ELR (cell line): ENCODE measurements at places on chromosomes 11 and 22.

DNA sequence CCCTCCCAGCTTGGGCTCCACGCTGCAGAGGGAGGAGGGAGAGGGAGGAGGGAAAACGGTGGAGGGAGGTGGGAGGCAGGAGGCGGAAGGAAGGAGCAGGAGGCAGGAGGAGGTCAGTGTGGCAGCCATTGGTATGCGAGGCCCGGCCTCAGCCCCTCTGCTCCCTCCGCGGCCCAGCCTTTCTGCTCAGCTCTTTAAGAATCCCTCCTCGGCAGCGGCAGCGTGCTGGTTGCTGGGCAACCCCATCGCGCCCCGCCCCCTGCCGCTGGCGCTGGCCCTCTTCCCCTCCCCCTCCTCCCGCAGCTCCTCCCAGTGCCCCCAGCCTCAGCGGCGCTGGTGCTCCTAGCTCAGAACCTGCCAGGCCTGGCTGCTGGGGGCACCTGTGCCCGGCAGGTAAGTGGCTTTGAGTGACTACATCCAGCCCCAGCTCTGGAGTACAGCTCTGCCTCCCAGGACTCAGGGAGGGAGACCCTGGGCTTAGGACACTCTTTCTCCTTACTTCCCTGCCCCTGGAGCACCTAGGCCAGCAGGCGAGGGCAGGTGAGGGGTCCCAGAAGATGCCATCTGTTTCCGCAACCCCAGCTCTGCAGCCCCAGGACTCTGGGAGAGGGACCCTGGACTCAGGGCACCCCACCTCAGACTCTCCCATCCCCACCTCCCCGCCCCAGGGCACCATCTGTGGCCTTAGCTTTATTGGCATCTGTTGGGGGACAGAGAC lies 7.2 kb upstream of the FLRT1 start:
- DNase-seq, result no peak

DNA sequence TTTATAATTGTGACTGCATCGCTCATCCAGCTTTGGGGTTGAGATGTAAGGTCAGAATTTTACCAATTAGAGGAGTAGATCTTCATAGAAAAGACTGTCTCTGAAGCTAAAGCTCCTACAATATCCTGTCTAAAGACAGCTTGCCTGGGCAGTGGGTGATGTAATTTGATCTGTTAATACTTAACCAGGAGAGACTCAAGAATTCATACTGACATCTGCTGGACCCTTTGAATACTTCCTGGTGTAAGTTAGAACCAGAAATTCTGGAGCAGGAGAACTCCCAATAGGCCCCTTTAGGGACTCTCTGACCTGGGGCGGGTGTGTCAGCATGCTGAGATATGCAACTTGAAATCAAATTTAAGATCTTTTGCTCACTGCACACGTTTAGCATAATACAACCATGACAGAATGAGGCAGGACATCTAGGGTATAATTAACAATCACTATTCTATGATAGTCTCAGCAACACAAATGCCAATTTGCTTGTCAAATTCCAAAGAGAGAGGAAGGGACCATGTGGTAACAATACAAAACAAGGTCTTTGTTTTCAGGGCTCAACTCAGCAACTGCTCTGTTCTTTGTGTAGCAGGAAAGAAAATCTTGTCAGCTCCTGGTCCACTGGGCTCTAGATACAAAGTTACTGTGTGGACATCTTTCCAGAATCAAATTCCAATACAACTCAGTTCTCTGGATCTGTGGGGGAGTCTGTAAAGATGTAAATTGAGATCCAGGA lies 143.9 kb downstream of the INSC start:
- DNase-seq, result peak; percentile 51

- no peak for DNase-seq
These were observed 39.3 kb upstream of the ZC3H12C start for GRCh38 chr11:110053848-110054414.

DNA sequence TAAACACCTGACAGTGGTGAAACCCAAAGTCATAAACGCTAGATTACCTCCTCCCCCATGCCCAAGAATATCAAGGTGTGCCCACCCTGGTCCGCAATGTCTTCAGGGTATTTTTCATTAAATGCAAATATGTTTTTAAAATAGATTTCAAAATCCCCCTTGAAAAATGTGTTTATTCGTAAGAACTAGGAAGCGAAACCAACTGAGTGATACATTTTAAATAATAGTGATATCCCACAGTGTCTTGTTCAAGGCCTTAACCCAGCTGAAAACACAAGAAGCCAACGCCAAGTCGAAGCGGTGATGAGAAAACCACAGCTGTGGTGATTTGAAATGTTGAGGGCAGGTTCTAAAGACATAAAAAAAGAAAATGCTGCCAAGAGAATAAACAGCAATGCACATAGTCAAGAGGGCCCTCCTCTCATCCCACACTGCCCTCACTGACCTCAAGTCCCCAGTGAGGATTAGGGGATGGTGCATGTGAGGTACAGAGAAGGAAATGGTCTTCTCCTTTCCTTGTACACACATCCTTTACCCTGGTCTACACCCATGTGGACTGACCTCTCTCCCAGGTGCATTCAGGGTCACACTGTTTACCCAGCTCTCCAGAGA lies 25.5 kb downstream of the KCNJ1 start:
- DNase-seq, result no peak

GRCh38 chr11:42779555-42779954 lies 532.2 kb upstream of the API5 start:
- DNase-seq, result no peak

GRCh38 chr11:77450227-77450626 lies 23.7 kb downstream of the PAK1 start:
- DNase-seq, result no peak

GRCh38 chr11:116928102-116928777 lies 90.8 kb upstream of the APOA1 start:
- DNase-seq, result no peak

- DNase-seq, result peak; percentile 33
These were observed 8.8 kb downstream of the CASTOR1 start for GRCh38 chr22:30280505-30280904.

GRCh38 chr11:109821511-109821910 lies 271.7 kb upstream of the ZC3H12C start:
- DNase-seq, result no peak

DNA sequence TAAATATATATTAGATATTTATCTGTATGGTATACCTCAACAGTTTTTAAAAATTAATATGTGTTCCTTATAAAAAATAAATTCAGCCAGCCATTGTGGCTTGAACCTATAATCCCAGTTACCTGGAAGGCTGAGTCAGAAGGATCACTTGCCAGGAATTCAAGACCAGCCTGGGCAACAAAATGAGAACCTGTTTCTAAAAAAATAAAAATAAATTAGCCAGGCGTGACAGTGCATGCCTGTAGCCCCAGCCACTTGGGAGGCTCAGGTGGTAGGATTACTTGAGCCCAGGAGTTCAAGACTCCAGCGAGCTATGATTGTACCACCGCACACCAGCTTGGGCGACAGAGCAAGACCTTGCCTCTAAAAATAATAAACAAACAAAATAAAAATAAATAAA lies 54.9 kb downstream of the PHF21A start:
- DNase-seq, result no peak

- no peak for DNase-seq
These were observed 40.9 kb upstream of the PPP2R1B start for GRCh38 chr11:111807076-111807475.

DNA sequence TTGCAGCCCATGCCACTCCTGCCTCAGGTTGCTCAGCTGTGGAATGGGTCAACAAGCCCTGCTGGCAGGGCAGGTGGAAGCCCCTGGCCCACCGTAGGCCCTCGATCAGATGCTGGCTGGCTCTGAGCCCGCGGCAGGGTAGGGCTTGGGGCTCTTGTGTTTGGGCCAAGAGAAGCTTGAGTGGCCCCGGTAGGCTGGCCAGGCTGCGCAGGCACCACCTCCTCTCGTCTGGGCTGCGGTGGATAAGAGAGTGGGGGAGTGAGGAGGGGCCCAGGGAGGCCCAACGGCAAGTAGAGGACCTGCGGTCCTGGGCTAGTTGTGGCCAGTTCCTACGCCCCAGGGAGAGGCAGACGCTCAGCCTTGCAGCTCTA lies 115.2 kb downstream of the CEP164 start:
- no peak for DNase-seq

DNA sequence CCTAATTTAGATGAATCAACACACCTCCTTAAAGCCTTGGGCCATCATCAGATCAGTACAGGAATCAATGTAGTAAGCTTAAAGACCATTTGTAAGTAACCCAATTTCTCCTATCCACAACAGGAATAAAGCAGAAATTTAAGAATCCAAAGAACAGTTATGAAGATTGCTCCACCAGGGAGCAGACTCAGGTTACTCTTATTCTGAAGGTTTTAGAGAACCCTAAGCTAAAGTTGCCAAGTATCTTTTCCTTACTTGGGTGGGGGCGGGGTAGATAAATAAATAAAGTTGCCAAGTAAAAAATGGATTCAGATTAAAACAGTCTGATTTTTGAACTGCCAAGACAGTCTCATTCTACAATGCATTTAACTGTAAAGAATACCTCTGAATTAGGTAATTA lies 18.1 kb downstream of the CKAP5 start:
- DNase-seq, result peak; percentile 11

- DNase-seq, result peak; percentile 24
These were observed 696 bp upstream of the MICAL2 start for GRCh38 chr11:12109591-12110196.

DNA sequence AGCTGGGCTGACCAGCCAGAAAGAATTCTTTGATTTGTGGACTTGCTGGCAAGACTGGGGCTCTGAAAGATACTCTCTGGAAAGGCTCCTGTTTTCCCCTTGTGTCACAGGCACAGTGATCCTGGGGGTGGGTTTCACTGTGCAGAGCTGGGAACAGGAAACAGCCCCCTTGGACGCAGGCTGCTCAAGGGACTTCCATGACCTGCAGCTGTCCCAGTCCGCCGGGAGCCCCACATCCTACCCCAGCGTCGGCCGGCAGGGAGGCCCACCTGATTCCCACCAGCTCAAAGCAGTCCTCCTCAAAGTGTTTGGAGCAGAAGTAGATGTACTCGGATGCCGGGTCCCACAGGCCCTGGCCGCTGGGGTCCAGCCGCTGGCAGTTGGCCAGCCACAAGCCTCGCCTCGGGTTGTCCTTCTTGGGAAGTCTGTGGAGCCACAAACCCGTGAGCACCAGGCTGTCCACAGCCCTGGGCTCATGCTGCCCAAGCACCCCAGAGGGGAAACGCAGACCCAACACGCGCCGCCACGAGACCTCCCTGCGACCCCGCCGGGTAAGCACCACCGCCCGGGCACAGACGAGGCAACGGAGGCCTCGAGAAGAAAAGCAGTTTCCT lies 824 bp downstream of the THAP7 start:
- DNase-seq, result peak; percentile 30
